ENCODE measurements at places on chromosomes 7 and 10.

DNA sequence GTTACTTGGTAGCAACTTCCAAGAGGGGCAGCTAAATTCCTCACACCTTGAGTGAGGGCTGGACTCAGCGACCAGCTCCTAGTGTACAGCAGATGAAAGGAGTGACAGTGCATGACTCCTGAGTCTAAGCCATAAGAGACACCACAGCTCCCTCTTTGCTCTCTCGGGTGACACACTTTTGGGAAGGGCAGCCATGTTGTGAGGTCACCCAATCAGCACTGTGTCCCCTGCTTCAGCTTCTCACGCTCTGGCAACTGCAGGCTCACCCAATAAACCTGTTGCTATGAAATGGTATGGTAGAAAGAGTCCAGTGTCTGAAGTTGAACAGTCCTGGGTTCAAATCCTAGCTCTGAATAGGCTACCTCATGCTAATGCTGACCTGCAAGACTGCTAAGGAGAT is 20.9 kb downstream of the TMEM130 start:
- DNase-seq: no peak

DNA sequence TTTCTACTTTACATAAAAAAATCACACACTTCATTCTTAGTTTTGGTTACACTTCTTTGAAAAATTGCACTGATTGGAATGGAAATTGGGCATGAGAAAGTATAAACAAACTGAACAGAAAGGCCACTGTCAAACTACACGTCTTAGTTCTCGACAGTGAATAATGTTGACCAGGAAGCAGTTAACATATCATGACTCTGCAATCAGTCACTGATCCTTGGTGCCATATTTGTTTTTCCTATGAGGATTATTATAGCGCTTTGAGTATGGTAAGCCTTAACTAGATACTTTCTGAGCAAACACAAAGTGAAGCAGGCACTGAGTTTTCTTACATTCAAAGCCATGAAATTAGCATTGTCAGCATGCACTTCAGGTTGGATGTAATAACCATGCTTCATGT is 495.1 kb upstream of the ANKRD30A start:
- no peak for DNase-seq

DNA sequence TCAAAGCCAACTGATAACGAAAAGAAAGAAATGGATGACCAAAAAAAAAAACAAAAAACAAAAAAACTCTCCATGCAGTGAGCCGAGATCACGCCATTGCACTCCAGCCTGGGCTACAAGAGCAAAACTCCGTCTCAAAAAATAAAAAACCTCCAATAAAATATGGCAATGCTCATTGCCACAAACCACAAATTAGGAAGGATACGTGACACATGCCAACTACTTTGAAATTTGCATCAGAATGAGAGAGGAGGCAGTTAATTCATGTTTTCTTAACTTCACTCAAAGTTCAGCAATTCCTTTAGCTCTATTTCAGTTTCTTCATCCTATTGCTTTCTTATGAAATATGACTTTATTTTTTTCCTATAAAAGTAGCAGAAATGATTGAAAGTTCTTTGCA is 398.1 kb upstream of the C7orf33 start:
- DNase-seq: no peak

- DNase-seq: peak; percentile 87
Observed at GRCh38 chr7:51430480-51431086, 114.0 kb upstream of the COBL start.

DNA sequence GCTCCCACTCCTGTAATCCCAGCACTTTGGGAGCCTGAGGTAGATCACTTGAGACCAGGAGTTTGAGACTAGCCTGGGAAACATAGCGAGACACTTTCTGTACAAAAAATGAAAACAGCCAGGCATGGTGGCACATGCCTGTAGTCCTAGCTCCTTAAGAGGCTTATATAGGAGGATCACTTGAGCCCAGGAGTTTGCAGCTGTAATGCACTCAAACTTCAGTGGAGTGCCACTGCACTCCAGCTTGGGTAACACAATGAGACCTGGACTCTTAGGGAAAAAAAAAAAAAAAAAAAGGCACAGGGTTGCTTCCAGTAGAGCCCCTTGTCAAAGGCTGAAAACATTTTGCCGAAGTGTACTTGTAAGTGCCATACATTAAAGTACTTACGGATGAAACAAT is 195.3 kb downstream of the PHTF2 start:
- no peak for DNase-seq

DNA sequence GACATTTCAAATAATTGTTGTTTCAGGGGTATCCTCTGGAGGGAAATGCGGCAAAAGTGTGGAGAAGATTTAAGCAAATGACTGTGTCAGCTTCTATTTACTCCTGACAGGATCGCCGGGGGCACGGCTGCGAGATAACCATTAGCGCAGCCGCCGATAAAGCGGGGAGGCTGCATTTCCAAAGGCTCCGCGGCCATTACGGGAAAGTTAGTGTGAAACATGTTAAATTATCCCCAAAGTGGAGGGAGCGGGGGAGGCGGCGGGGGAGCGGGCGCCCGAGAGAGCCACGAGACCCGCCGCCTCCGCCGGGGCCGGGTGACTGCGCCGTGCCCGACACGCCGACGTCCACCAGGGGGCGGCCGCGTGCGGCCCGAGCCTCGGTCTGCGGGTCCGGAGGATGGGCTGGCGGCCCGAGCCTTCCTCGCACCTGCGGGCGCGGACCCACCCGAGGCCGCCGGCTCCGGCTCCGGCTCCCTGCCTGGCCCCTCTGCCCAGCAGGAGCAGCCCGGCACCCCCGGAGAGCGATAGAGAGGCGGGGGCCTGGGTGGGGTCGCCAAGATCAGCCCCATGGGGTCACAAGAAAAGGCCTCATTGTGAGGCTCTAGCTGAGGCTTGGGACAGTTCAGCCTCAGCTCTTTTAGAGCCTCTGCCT is 74.4 kb upstream of the PAX2 start:
- peak; percentile 68 for DNase-seq

- peak; percentile 3 for DNase-seq
Observed at GRCh38 chr7:79308192-79308591, 145.3 kb downstream of the MAGI2 start.

- DNase-seq: no peak
Observed at GRCh38 chr7:28207486-28208158, 27.0 kb upstream of the JAZF1 start.

- no peak for DNase-seq
Observed at GRCh38 chr10:35274498-35275060, 61.7 kb upstream of the CCNY start.

DNA sequence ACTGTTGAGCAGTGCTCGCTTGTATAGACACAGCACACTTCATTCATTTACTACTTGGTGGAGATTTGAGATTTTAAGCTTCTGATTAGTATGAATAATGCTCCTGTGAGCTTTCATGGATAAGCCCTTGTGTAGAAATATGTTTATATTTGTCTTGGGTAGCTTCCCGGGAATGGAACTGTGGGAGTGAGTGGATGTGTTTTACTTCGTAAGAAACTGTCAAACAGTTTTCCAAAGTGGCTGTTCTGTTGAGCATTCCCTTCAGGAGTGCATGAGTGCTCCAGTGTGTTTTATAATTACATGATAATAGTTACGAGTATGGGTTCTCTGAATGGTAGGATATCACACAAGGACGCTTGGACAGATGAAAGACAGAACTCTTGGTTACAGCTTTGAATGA is 49.4 kb downstream of the VWC2 start:
- DNase-seq: peak; percentile 35

- DNase-seq: no peak
Observed at GRCh38 chr7:149860821-149861727, 12.7 kb upstream of the ATP6V0E2 start.

GRCh38 chr10:99595770-99596465 is 24.3 kb downstream of the SLC25A28 start:
- no peak for DNase-seq

DNA sequence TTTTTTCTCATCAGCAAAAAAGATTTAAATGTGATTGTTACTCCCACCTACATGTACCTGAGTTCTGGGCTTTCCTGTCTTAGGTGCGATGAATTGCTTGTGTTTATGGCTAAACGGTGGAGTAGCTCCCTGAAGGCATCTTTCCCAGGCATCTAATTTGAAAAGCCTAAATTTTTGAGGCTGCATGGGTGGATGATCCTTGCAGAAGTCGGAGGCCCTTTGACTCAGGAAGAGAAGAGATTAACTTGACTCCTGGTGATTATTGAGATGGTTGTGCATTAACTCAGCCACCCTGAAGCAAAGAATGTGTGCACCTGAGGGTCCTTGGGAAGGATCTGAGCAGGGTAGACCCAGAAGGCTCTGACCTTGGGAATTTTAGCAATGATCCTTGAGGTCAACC is 155.6 kb upstream of the SEMA3C start:
- no peak for DNase-seq

DNA sequence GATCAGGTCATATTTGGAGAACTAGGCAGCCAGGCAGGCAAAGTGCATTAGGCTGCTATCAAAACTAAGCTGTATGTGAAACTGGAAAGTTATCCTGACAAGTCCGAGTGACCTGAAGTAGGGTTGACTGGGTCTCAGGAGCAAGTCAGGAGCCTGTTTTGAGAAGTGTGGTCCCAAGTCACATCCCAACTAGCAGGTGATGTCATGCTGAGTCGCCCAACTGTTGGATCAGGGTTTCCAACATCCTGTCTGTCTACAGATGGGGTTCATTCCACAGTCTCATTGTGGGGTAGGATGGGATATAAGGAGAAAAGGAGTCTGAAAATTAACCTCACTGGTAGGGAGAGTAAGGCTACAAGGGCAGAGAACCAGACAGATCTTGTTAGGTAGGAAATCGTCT is 27.0 kb downstream of the SLC26A4 start:
- no peak for DNase-seq

GRCh38 chr10:112883360-112884178 is 66.5 kb upstream of the TCF7L2 start:
- DNase-seq: no peak

- DNase-seq: no peak
Observed at GRCh38 chr7:70142247-70142932, 544.1 kb downstream of the AUTS2 start.

DNA sequence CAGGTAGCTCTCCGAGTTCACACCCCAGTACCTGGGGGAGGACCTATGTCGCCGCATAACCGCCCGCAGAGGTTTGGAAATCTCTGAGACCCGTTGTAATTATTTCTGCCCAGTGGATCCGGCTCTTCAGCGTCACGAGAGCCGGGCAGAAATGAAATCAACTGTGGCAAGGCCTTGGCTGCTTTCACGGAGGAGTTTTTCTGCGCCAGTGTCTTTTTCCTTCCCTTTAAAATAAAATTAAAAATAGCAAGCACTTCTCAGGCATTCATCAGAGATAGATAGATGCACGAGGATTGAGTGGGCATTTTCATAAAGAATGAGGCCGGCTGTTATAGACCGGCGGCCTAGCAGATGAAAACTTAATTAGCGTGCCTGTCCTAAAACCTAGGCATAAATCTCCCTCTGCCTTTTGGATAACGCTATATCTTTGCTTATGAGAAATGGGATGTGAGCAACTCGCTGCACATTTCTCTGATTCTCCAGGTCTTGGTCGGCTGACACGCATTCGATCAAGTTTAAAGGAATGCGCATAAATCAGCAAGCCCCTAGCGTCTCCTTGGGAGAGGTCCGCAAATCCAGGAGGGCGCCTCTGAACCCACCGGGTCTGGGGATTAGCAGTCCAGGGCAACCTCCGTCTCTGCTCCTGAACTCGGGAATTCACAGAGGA is 6.4 kb downstream of the HOXA13 start:
- DNase-seq: no peak

- no peak for DNase-seq
Observed at GRCh38 chr7:140176122-140176701, 571 bp downstream of the KDM7A start.

GRCh38 chr7:111855161-111855841 is 293.0 kb upstream of the IMMP2L start:
- DNase-seq: peak; percentile 18

DNA sequence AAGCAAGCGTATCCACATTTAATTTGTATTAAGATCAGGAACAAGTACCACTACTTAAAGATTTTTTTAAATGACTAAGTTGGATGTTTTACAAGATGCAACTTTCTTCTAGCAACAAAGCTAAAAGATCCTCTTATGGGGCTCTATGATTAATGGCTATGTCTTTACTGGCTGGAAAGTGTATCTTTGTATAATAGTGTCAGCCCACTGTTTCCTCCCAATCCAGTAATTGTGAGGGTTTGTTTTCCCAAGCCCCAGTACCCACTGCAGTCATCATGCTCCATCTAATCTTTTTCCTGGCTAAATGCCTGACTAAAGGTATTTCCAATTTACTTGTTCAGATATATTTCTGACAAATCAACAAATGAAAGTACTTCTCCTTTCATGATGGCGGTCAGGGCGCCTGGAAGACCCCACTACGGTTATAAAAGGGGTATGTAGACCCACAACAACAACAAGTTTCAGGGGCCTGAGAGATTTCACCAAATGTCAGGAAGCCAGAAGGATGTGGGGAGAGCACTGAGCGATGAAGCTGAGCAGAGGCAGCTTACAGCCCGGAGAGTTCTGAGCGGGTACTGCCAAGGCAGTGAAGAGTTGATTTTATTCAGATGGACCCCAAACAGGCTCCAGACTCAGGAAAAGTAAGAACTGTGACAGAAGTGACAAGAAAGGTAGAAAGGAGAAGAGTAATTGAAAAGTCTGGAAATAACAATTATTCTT is 222.6 kb upstream of the KLF14 start:
- no peak for DNase-seq

GRCh38 chr10:13871011-13871410 is 284.2 kb downstream of the PRPF18 start:
- no peak for DNase-seq

- no peak for DNase-seq
Observed at GRCh38 chr10:59027975-59028655, 148.3 kb upstream of the PHYHIPL start.

DNA sequence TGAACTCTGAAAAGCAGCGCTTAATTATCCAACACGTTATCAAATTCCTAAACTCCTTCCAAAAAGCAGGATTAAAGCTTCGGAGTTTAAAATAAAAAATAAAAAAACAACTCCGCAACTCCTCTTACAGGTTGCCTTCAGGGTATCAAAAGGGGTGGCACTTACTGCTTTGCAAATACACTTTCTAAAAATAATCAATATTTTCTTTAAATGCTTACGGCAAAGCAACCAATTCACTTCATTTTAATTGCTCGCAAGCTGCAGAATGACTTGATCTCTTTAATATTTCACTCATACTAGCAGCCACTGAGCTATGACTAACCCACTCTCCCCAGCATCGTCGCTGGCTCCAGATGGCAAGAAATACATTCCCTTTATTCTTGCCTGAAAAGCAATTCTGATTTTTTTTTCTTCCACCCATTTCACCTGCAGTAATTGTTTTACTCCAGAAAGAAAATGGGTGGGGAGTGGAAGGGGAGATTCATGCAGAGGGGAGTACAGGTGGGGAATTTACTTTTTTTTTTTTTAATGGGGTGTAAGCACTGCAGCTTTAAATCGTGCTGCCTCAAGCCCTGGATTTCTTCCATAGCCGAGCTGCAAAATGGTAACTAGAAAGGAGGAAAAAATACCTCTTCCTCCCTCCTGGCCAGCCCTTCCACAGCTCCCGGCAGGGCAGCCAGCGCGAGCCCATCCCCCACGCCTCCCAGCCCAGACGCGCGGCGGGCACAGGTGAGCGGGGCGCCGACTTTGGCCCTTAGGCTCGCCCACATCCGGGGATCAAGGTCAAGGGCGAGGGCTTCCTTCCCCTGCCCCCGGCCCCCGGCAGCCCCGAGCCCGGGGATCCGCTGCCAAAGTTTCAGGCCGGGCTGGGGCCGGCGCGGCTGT is 54.2 kb upstream of the FHIP2A start:
- DNase-seq: no peak

Data from spinal cord (tissue), 10 donors.